ENCODE measurements at places on chromosomes 13 and 19. TPM values are rescaled to one million over a fixed set of nuclear protein-coding genes. Genes with fewer than 3 reads are reported as not detected.

Gene IL4I1
- total RNA-seq = 0.71 TPM

Gene RAB20
- 10.6 TPM for total RNA-seq

Gene LRG1
- 1.3 TPM for total RNA-seq

Gene DCLK1
- total RNA-seq = 0.10 TPM

Gene NPAS1
- total RNA-seq = 4.6 TPM

Gene ZNF611
- 12.2 TPM for total RNA-seq

Gene TNFSF11
- total RNA-seq = not detected

Gene TMEM238
- 21.0 TPM for total RNA-seq

Gene FGF9
- total RNA-seq = 1.5 TPM

Gene DKKL1
- total RNA-seq = 1.0 TPM

Gene ANGPTL4
- 54.8 TPM for total RNA-seq

Gene FIZ1
- total RNA-seq = 15.3 TPM

Gene PDCD2L
- 30.0 TPM for total RNA-seq

Gene CABP5
- total RNA-seq = not detected

Gene ZNF223
- 0.27 TPM for total RNA-seq

Gene SELENOV
- total RNA-seq = not detected

Gene ELSPBP1
- total RNA-seq = not detected

Gene ASF1B
- 78.1 TPM for total RNA-seq

Gene FGF21
- 0.81 TPM for total RNA-seq

Gene SHISA7
- not detected for total RNA-seq

Gene RASIP1
- total RNA-seq = 1.9 TPM

Gene PEAK3
- not detected for total RNA-seq

Gene CEACAM8
- not detected for total RNA-seq

Gene SLC39A3
- total RNA-seq = 39.1 TPM

Gene GEMIN7
- total RNA-seq = 35.4 TPM

Gene RPS16
- 3,365 TPM for total RNA-seq

Gene TBXA2R
- 2.3 TPM for total RNA-seq

Gene PRKCG
- total RNA-seq = 2.8 TPM

Gene DCT
- total RNA-seq = 0.12 TPM

Gene FAM32A
- total RNA-seq = 61.3 TPM

Gene C19orf81
- 14.5 TPM for total RNA-seq

Gene GJA3
- 8.0 TPM for total RNA-seq

Gene TNNI3
- 42.1 TPM for total RNA-seq

Gene MZF1
- total RNA-seq = 33.0 TPM

Gene ZNF583
- total RNA-seq = not detected

Gene SELENOW
- 181 TPM for total RNA-seq

Gene SLITRK6
- not detected for total RNA-seq

Gene CYSLTR2
- total RNA-seq = not detected

Gene SIGLEC12
- total RNA-seq = not detected

Gene MUC16
- 0.12 TPM for total RNA-seq

Gene OR7A5
- not detected for total RNA-seq

Gene ZNF665
- total RNA-seq = 0.44 TPM
